ENCODE measurements at places on chromosomes 7 and 10.

DNA sequence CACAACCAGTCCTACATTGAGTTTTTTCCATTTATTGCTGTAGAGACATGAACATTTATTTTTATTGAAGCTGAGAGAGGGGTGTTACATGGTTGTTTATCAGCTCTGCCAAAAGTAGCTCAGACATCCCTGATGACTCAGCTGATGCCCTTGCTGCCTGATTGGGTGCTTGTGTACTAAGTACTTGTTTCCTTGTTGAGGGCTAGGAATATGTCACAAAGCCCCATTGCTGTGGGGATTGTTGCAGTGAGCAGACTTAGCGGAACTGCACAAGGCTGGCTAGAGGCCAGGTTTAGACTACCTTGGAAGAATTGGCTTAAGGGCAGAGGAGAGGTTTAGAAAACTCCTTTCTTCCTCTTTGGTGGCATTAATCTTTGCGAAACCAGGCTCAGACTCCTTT lies 110.6 kb downstream of the AUTS2 start:
- no peak for DNase-seq

- no peak for DNase-seq
Measured at GRCh38 chr10:30390207-30390606, 41.1 kb upstream of the MTPAP start.

DNA sequence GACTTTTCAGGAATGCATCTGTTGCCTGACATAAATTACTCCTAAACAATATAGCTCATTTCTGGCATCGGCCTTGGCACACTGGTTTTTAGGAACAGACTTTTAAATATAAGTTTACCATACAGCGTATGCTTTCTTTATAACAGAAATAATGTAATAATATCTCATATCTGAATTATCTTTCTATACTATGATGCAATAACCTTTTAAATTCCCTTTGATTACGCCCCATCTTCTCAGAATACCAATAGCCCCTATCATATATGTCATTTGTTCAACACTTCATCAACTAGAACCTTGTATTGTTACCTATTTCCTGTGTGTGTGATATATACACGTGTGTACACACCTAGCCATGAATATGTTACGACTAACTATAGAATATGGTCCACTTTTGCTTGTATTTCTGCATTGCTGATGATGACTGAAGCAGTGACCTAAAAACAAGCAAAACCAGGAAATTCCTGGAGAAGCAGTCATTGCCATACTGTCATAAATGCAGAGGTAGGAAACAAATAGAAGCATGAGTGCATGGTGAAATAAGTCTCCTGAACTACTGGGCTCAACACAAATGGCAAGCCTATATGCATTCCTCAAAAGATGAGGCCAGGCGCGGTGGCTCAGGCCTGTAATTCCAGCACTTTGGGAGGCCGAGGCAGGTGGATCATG lies 618.4 kb upstream of the NRP1 start:
- DNase-seq = no peak

- no peak for DNase-seq
Measured at GRCh38 chr7:80905334-80905733, 13.5 kb downstream of the SEMA3C start.

DNA sequence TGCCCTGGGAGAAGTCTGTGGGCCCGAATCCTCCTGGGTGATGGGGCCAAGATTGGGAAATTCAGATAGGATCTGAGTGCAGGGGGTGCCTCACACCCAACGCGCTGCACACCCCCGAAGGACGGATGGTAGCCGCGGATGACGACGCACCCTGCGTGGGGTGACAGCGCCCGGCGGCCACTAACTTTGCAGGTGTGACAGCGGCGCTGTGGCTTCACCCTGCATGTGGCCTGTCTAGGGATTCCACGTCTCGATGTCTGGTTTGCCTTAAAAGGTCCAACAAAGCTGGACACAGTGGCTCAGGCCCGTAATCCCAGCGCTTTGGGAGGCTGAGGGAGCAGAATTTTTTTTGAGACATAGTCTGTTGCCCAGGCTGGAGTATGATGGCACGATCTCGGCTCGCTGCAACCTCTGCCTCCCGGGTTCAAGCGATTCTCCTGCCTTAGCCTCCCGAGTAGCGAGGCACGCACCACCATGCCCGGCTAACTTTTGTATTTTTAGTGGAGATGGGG lies 18.6 kb downstream of the ADAP1 start:
- DNase-seq = no peak

- DNase-seq = no peak
Measured at GRCh38 chr7:104961821-104962220, 52.2 kb upstream of the KMT2E start.

GRCh38 chr7:152462995-152463708 lies 27.3 kb upstream of the KMT2C start:
- DNase-seq = no peak

DNA sequence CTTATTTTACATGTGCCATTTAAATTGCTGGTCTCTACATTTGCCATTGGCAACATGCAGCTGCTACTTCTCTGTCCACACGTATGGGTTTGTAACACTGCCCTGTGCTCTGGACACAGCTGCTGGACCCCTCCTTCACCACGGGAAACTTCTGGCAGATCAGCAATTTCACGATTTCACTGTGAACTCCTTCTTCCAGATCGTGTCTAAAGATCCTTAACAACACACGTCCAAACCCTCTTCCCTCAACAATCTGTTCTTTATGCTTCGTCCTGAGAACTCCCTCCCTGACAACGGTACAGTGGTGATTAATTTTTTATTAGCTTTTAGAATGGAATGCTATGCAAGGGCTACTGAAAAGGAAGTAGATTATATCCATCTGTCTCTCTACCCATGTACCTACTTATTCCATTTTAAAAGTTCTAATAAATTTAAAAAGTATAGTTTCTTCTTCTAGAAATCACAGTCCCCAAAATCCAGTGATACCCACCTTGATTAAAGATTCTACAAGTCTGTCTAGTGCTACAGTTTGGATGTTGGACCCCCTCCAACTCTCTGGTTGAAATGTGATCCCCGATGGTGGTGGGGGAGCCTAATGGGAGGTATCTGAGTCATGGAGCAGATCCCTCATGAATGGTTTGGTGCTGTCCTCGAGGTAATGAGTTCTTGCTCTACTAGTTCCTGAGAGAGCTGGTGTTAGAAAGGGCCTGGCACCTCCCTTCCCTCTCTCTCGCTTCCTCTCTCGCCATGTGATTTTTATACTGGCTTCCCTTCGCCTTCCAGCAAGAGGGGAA lies 81.0 kb downstream of the KIAA1549 start:
- no peak for DNase-seq

DNA sequence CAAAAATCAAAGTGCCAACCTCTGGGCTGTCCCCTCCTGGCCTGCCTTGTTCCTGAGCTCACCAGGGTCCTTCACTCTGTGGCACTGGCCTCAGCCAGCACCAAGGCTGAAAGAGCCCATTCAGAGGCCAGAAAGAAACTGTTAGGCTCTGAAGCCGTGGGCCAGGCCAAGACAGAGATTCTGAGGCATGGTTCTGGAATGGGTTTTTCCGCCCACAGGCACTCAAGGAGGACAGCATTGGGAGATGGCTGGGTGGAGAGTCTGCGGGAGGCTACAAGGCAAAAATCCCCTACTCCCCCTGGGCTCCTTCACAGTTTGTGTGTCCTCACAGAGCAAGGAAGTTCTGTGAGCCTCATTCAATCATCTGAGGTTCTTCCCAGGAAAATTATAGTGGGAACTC lies 31.7 kb downstream of the GRIFIN start:
- DNase-seq = no peak

DNA sequence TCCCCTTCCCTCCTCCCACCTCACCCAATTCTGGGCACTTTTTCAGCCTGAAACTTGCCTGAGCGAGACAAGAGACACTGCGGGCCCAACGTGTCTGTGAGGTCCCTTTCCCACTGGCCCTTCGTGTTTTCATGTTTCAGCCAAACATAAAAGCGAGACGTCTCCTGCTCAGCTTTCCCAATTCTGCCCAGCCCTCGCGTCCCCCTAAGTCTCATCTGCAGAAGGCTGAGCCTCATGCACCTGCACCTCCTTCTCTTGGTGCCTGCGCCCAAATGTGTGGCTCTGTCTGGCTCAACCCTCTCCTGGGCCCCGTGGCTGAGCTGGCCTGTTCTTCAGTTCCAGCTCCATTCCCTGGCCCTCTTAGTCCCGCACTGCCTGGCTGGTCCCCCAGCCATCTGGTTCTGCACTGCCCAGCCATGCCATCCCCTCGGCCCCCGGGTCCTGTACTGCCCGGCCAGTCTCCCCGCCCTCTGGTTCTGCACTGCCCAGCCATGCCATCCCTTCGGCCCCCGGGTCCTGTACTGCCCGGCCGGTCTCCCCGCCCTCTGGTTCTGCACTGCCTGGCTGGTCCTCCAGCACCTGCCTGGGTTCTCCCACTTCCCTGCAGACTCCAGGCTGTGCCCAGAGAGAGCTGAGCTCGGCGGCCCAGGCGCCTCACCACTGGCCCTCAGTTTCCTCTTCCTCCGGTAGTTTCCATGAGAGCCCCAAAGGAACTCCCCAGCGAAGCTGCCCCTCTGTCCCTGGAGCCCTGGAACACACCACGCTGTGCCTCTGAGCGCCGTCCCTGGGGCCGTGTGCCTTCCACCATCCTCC lies 224.1 kb downstream of the DNAJB6 start:
- no peak for DNase-seq

All from cortex of kidney (tissue), 1 donor.